HTR-8/SVneo (cell line): ENCODE measurements at places on chromosomes 2 and 18.

- DNase-seq, result no peak
Measured at GRCh38 chr2:44148999-44149398, 19.7 kb upstream of the PPM1B start.

DNA sequence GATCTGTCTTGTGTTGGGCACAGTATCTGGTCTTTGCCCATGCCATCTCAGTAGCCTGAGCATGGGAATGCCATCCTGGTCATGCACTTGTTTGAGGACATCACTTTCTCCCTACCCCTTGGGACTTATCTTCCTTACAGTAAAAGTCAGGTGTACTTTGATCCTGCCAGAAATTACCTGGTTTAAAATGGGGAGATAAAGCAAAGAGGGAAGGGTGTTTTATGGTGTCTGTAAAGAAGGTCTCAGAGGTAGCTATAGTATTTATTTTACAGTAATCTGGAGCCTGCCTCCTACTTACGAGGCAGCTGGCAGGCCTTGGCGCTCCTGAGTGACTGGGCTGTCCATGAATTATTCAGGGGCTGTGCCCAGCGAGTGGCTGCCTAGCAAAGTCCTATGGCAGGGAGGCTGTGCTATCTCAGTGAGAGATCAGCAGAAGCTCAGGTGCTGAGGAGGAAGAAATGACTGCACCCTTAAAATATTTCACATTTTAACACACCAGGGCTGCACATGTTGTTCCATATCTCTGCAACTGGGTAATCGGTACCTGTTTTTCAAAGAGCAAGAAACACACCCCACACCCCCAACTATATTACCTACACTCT, 93.9 kb downstream of the SPTBN1 start:
- DNase-seq, result no peak

- no peak for DNase-seq
Measured at GRCh38 chr2:65314801-65315441, 87.3 kb downstream of the ACTR2 start.

DNA sequence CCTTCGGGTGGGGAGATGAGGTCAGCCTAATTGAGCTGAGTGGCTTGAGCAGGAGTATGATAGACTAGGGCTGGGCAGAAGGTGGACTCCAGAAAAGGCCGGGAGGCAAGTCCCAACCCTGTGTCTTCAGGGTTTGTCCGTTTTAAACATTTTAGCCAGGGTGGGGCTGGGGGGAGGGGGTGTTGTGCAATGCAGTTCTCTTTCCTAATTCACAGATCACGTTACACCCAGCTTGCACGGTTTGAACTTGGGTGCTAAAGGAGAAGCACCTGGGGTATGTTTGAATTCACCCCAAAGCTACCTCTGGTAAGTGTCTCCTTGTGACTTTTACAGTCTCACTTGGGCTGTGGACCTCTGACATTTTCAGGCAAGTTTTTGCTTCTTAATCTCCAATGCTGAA, 233.3 kb downstream of the AGAP1 start:
- no peak for DNase-seq

- no peak for DNase-seq
Measured at GRCh38 chr2:234388591-234388990, 108.3 kb downstream of the ARL4C start.

- DNase-seq, result no peak
Measured at GRCh38 chr2:15195813-15196212, 365.3 kb downstream of the NBAS start.

DNA sequence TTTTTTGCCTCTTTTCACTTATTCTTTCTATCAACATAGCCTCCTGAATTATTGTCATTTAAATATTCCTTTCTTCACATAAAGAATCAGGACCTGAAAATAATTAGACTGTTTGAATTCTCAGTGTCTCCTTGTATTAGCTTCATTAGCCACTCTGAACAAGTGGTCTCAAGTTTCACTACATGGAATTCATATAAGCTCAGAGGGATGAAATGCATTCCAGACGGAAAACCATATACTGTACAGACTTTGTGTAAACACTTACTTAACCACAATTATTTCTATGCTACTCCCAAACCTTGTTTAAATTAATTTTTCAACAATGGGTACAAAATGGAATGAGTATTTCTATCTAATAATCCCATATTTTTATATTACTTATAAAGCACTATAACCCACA, 53.4 kb downstream of the CHN1 start:
- DNase-seq, result peak; percentile 28

- DNase-seq, result no peak
Measured at GRCh38 chr2:84052043-84052442, 407.0 kb downstream of the SUCLG1 start.

DNA sequence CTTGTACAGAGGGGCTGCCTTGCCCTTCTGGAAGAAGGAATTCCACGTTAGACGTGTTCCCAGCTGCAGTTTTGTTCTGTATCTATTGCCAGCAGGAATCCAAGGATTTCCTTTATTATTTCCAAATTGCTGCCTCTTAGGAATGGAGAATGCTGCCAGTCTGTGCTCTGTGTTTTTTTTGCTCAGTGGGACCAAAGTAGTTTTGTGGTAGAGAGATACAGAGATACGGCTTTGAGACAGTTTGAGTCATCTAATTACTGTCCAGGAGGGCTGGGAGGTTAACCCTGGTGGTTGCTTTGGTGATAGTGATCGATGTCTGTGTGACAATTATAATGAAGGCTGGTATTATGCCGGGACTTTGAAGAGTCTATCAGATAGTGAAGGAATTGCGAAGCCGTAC, 26.3 kb downstream of the ASAP2 start:
- no peak for DNase-seq

GRCh38 chr2:190533968-190534309, 583 bp downstream of the NEMP2 start:
- DNase-seq, result no peak

DNA sequence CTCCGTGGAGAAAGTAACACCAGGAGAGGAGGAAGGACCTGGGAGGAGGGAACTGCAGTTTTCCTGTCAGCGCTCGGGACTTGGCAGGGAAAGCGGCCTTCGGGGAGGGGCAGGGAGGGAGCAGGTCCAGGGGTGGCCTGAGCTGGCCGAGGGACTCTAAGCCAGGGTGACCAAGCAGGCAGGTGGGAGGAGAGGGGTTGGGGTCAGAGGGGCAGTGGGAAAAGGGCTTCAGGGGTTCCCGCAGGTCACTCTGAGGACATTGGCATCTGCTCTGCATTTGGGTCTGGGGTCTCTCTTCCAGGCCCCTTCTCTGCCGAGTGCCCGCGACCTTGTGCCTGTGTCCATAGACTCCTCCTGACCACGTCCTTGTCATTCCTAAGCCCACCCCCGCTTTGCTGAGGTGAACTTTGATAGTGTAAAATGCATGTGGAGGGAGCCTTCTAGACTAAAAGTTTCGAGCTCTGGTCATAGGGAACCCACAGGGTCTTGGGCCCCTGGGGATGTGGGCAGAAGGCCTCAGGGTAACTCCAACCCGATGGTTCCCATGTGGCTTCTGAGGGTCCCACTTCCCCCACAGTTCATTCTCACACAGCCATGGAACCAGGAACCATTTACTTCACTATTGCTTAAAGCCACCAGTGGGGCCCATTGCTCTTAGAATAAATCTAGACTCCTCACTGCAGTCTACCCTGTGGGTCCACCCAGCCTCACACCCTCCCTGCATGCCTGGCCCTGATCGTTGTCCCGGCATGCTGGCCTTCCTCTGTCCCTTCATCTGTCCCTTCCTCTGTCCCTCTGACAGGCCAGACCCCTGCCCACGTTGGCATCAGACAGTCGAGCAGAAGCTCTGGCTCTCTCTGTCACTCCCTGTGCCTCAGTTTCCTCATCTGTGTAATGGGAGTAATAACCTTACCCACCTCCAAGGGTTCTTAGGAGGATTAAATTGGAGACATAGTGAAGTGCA, 229.2 kb downstream of the SEPTIN10 start:
- no peak for DNase-seq

DNA sequence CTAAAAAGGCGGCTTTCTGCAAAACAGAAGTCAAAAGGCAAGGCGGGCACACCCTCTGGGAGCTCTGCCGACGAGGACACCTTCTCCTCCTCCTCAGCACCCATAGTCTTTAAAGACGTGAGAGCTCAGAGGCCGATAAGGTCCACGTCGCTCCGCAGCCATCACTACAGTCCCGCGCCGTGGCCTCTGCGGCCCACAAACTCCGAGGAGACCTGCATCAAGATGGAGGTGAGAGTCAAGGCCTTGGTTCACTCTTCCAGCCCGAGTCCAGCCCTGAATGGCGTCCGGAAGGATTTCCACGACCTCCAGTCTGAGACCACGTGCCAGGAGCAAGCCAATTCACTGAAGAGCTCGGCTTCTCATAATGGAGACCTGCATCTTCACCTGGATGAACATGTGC, 36.1 kb downstream of the SOCS6 start:
- no peak for DNase-seq

DNA sequence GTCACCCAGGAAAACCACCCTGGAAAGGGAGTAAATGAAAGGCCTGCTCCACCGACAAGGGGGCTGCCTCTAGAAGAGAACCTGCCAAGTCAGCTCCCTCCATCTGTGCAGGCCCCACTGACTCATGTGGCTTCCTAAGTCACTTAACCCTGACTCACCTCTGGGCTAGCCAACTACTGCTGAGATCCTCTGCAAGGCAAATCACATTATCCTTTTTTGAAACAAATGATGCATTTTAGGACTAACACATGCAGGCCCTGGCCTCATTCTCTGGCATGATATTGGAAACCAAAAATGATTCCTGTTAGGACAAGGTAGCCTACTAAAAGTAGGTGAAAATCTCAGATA, 474.6 kb downstream of the EPHA4 start:
- DNase-seq, result peak; percentile 51

- DNase-seq, result no peak
Measured at GRCh38 chr2:233940376-233941276, 23.5 kb downstream of the TRPM8 start.

DNA sequence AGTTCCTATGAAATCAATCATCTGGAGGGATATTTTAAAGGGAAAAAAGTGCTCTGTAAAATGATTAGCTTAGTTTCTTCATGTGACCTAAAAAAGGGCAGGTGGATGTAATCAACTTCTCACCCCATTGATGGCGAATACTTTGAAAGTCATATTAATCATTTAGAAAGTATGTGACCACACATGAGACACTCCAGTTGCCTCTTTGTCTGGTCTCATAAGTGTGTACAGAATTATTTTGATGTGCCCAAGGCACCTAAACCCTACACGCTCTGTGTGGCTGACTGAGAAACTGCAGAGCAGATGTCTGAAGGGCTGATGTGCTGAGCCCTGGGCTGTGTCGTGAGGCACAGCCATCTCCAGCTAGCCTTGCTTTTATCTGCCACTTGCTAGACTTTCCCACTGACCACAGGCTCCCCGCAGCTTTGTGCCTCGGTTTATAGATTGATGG, 26.9 kb downstream of the SGPP2 start:
- DNase-seq, result no peak

DNA sequence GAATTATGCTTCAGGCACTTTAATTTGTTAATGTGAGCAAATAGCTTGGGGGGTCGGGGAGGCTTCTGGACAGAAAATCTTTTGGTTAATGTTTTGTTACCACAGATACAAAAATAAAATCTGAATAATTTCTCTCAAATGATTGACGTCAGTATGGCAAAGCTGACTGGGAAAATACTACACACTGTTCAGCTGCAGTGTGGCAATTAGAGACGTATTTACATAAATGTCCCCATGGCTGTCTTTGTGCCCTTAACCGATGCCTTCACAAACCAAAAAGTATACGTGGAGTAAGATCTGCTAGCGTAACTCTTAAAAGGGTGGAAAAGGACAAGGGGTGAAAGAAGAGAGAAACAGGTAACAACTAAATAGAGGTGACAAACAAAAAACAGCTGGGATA, 83.4 kb downstream of the ACTR2 start:
- DNase-seq, result no peak

DNA sequence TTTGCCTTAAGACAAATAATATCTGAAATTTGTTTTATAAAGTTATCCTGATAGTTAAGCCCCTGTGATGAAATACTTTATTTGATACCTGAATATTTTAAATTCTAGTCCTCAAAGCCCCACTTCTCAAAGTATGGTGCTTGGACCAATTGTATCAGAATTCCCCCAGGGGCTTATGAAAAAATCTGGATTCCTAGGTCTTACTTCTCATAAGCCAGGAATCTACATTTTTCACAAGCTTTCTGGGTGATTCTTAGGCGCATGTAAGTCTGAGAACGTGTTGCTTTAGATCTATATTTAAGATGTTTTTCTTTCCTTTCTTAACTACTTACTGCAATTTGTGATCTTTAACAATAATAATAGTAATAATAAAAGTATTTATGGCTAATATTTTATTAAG, 53.1 kb downstream of the MYO1B start:
- no peak for DNase-seq

DNA sequence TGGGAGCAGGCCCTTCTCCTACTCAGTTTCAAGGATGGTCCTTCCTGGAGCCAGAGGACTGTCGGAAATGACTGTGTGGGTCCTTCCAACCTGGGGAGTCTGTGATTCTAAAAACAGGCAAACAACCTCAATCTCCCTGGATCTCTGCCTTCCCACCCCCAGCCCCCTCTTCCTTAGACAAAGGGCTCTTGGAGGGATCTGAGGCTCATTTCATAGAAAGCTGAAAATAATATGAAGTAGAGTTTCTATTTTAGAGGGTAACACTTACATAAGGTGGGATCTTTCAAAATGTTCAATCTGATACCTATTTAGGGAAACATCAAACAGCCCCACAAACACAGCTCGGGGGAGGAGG, 69.4 kb downstream of the RHOB start:
- DNase-seq, result no peak

DNA sequence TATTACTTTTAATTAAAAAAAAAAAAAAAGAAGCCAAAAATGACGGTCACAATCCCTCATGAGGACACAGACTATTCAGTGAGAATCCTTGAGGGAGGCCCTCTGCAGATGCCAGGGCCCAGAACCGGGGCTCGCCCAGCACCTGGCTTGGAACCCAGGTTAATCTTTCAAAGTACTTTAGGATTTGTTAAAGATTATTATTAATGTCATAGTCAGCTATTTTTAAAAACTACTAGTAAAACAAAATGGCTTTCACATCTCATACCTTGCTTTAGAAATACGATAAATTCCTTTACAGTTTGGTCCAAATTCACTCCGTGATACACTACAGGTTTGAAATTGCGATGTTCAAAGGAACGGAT, 27.1 kb downstream of the C2orf76 start:
- no peak for DNase-seq

GRCh38 chr2:144982481-144982880, 462.6 kb upstream of the ZEB2 start:
- no peak for DNase-seq

DNA sequence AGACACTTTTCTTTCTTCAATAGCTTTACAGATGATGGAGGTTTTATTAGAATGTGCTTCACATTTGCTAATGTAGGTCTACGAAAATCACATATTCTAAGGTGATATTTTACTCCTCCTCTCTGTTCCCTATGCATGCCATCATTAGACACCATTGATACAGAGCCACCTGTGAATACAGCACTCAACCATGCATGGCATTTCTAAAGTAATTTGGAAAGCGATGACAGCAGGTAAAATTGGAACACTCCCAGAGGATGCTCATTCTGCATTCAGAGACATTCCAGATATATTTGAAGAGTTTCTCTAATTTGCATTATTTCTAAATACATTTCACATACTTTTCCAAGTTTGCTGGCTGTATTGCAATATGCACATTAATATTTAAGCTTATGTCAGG, 65.3 kb upstream of the RIT2 start:
- no peak for DNase-seq
